ENCODE measurements at places on chromosomes 2 and 18.

- DNase-seq = no peak
Observed at GRCh38 chr2:218727502-218728165, 17.0 kb downstream of the TTLL4 start.

DNA sequence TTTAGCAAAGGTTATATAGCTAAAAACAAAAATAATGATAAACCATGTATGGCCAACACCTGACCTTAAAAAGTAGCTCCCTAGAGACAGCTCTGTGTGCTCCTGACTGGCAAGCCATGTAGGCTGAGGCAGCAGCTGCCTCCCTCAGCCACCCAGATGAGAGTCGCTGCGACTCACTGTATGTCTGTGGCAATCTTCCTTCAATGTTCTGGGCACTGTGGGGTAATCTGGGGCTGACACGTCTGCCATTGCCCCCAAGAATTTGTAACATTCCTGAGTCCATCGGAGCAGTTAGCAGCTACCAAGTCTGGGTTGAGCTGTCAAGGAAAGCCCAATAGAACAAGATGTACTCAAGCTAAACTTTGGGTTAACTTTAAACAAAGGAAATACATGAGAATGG, 106.4 kb upstream of the DAPL1 start:
- DNase-seq = no peak

DNA sequence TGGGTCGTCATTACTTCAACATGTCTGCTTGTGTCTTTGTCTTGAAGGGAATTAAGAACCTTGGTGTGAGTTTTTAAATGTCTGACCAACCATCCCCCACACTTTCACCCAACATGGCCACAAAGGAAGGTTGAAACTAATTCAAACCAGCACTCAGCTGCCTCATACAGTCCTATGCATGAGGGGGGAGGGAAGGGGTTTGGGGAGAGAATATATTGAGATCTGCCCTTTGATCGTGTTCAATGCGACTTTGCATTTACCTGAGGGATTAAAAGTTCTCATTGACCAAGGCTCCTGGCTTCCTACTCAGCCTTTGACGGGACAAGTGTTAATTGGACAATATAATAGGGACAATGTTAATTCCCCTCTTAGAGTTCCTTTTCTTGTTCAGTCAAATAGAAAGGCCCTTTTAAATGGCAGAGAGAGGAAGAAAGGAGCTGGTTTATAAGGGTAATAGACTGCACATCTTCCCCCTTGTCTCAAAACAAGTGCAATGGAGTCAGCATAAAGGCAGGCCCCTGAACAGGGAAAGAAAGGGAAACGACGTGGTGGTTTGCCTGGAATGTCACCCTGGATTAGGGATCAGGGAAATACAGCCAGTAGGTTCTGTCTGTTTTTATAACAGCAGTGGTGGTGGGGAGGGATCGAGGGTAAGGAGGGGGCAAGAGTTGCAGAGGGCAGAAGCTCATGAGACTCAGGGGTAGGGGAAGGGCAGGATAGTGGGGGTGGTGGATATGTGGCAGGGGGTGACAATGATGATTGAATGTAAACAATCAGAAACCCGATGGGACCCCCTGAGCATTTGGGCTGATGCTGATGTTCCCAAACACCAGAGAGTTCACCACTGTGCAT, 198.7 kb downstream of the MYCN start:
- DNase-seq = no peak

DNA sequence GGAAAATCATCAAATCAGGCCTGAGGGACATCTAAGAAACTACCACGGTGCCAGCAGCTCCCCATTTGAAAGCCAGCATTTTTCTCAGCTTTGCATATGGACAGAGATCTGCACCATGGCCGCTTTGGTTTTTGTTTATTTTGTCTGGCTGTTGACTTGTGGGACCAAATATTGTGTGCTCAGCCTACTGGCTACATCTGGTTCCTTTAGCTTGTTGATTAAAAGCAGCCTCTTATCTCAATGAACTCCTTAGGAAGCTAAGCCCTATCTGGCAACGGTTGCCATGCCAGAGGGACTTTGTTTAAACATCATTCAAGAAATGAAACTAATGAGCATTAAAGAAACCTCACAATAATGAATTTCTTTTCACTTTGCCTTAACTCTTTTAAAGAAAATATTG, 32.4 kb upstream of the CCDC150 start:
- peak; percentile 36 for DNase-seq

DNA sequence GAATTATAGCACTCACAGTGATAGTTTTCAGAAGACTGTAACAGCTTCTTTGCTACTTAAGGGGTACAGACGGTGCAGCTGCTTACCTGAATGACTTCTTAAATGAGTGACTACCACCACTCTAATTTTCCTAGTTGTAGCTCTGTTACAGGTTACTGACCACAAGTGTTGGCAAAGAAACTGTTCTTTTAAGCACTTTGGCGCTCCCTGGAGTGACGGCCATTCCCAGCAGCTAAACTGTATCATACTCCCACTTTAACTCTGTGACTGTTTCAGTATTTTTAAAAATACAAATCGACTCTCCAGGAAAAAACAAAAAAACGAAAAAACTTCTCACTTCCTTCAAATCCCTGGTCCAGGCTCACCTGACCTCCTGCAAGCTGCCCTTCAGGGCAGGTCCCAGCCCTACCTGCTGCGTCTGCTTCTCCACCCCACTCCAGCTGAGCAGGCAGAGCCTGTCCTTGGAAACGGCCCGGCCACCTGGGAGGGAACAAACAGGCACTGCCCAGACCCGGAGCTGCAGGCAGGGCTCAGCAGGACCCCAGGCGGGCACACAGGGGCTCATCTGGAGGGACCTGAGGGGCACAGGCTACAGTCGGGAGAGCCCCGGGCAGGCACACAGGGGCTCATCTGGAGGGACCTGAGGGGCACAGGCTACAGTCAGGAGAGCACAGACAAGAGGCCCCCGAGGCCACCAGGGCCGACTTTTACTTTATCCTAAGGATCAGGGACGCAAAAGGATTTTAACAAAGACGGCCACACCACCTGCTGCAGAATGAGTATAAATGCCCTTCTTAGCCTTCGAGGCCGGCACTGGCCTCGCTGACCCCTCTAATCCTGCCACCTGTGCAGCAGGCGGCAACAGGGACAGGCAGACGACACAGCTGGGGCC, 24.5 kb downstream of the SLC66A2 start:
- DNase-seq = no peak

DNA sequence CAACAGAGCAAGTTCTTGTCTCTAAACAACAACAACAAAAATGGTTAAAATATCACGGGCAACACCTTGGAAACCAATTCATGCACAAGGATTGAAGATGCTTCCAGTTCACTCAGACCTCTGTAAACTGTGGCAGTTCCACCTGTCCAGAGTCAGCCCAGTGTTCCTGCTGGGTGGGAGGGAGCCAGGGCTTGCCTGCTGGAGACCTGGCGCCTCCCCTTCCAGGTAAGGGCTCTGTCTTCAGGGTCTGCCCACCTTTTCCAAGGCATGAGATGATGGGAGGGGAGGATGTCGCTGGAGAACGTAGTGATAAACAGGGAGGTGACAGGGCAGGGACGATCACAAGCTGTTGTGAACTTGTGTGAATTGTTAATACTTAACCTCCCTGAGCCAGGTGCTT, 9.8 kb upstream of the GPC1 start:
- DNase-seq = no peak

DNA sequence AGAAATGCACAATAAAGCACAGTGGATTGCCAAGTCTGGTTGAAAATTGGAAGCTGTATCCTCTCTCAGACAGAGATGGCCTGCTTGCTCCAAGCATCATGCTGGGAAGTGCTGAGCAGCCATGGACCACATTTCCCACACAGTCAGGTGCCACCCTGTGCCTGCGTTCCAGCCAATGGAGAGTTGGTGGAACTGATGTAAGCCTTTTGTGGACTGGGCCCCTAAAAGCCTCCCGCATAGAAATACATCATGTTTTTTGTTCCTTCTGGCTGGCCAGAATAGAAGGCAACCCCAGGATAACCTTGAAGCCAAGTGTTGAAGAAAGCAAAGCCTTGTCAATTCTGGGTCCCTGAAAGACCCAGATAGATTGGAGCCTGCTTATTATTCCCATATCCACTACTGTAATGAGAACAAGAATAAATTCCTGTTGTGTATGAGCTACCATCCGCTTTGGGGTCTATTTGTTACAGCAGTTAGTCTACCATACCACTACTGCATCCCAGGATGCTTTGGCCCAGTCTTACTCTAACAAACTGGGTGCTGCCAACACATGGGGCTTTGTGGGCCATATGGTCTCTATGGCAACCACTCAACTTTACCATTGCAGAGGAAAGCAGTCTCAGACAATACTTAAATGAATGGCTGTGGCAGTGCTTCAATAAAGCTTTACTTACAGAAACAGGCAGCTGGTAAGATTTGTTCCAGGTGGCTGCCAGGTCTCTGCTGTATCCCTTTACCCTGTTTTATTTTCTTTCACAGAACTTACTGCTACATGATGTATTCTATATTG, 65.4 kb downstream of the POLE4 start:
- DNase-seq = no peak

DNA sequence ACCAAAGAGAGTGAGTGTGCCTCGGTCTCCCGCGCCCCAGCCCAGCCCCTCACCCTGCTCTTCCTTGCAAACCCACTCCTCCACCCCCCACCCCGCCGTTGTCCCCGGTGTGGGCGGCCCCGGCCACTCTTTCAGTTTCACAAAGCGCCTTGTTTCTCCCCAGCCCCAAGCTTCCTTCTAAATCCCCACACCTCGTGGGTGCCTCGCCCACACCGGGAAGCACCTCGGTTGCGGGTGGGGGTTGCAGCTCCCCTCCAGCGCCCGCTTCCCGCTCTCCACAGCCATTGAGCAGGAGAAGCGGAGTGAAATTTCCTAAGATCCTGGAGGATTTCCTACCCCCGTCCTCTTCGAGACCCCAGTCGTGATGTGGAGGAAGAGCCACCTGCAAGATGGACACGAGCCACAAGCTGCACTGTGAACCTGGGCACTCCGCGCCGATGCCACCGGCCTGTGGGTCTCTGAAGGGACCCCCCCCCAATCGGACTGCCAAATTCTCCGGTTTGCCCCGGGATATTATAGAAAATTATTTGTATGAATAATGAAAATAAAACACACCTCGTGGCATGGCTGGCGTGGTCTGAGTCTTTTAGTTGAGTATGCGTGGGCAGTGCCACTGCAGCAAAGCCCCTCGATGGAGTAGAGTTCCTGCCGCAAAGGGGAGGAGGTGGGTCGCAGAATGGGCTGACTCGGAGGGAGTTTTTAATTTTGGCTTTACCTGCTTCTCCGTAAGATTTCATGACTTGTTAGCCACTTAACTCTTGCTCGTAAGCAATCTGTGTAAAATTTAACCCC, 848 bp downstream of the TMSB10 start:
- DNase-seq = no peak

DNA sequence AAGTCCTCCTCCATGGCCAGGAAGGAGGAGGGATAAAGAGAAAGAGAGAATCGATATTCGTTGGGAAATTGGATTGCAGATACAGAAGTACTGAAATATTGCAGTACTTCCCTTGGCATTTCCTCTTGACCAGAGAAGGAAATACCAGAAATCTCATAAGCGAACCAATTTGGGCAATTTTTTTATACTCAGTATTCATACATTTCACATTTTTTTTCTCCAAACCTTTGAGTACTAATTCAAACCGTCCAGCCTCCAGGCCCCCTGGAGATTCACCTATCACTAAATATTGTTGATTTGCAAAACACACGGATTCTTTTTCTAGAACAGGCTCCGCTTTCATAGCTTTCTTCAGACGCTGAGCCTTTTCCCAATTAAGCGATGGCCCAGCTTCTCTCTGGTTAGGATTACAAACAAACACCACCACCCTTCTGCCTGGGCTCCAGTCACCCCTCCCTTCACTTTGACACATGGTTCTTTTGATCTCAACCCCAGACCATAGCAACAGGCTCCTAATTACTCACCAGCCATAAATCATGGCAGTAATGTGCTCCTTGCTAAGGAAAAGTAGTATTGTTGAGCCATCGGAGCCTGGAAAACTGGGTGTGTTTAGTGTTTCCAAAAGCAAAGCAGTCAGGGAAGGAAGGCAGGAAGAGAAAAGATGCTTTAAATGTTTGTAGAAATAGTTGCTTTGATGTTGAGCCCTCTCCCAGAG, 138.4 kb upstream of the CCDC68 start:
- DNase-seq = peak; percentile 73

- no peak for DNase-seq
Observed at GRCh38 chr2:233535271-233535670, 31.3 kb downstream of the USP40 start.

DNA sequence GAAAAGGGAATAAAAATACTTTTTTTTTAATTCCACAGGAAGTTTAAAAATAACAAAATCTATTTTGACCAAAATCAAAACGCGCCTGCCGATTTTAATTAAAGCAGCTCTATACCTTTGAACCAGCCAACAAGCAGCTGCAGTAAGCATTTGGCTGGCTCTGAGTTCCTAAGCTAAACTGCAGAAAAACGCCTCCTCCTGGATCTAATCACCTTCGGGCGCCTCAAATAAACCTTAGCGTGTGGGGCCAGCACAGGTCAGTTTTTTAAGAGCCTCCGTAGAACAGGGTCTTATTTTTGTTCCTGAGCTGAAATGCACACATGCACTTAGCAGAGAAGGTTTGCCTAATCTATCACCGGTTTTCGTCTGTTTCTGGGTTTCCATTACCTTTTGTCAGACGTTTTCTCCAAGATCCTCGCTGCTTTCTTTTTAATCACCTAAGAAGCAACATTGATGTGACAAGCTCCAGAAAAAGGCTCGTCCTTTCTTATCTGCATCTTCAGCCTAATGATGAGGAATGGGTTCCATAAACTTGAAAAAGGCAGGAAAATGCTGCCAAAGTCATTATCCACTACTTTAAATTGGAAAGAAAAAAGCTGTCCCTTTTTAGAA, 64.7 kb upstream of the HNRNPA3 start:
- no peak for DNase-seq

DNA sequence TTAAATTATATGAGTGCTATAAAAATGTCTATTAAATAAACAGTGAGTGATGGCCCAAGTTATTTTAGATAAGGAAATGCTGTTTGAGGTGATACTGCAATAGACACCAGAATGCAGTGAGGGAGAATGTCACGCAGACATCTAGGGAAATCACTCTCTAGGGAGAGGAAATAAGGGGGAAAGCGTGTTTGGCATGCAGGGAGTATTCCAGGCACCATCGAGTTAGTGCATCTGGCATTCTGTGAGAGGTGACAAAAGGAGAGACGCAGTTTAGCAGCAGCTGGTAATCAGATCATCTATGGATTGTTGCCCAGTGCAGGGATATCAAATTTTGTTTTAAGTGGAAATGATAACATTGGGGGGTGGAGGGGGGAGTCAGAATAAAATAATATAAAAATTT, 175.4 kb upstream of the NETO1 start:
- DNase-seq = no peak

DNA sequence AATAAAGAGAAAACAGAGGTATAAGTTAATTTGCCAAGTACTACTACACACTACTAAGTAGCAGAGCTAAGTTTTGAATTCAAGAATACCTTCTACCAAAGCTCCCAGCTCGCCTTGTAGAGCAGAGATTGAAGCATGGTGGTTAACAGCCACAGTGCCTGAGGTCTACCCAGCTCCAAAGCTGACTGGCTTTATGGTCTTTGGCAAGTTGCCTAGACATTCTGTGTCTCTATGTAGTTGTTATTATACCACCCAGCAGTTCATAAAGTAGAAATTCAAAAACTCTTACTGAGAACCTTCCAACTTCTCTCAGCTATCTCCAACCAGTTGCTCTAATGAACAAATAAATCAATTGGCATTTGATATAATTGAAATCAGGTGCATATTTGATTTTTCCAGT, 87.8 kb downstream of the PDE11A start:
- no peak for DNase-seq
